ENCODE measurements at places on chromosomes 2 and 18.

DNA sequence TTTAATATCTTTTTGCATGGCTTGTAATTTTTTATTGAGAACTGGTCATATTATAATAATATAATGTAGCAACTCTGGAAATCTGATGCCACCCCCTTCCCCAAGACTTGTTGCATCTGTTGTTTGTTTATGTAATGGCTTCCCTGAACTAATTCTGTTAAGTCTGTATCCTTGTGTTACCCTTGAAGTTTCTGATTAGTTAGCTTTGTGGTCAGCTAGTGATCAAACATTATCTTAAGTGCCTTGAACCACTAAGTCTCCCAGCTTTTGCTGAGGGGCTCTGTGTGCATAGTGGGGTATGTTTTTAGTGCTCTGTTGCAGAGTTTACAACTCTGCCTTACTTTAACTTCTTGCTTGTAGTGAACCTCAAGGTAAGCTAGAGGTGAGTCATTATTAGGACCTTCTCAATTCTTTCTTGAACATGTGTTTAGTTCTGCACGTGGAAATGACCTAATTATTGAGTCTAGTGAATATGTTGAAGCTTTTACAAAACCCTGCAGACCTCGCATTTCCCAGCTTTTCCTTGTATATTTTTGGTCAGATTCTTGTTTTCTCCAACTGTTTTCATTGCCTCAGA is 24.8 kb downstream of the SMCHD1 start:
- DNase-seq, result no peak

- DNase-seq, result no peak
These were observed 283.9 kb upstream of the ACVR2A start for GRCh38 chr2:147560810-147561535.

- DNase-seq, result no peak
These were observed 46.9 kb downstream of the FBLN7 start for GRCh38 chr2:112185131-112185530.

- no peak for DNase-seq
These were observed 265.4 kb downstream of the SS18 start for GRCh38 chr18:25825056-25825455.

DNA sequence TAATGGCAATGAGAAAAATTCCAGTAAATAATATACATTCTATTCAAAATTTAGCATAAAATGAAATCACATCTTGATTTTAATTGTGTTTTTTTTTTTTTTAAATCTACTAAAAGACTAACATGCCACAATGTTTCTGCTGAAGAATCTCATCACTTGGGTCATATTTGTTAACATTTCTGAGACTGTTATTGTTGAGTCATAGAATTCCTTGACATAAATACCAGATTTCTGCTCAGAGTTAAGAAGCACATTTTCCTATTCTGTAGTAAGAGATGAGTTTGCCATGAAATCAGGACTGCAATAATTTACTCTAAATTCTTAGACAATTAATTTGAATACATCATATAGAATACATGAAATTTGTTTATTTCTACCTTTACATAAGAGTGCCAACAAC is 154.9 kb upstream of the KYNU start:
- no peak for DNase-seq

- DNase-seq, result no peak
These were observed 483.6 kb downstream of the EPHA4 start for GRCh38 chr2:221088506-221088905.

DNA sequence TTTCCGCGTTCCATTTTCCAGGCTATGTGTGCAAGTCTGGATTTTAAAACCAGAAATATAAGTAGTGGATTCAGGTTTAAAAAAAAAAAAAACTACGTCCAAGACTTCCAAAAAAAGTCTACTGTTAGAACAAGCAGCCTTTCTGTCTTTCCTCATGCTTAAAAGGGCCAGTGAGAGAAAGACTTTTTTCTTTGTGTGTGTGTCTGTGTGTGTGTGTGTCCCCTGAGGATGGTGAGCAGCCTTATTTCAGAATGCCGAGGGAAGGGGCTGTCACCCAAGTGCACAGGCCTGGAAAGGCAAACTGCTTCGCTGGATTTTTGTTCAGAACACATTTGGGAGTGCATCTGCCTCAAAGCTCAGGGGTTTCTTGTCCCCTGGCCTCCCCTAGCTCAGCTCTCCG is 98.8 kb downstream of the ZBTB7C start:
- no peak for DNase-seq

GRCh38 chr2:23565814-23566213 is 180.8 kb downstream of the KLHL29 start:
- no peak for DNase-seq

- DNase-seq, result no peak
These were observed 134.7 kb downstream of the LDLRAD4 start for GRCh38 chr18:13353084-13353823.

DNA sequence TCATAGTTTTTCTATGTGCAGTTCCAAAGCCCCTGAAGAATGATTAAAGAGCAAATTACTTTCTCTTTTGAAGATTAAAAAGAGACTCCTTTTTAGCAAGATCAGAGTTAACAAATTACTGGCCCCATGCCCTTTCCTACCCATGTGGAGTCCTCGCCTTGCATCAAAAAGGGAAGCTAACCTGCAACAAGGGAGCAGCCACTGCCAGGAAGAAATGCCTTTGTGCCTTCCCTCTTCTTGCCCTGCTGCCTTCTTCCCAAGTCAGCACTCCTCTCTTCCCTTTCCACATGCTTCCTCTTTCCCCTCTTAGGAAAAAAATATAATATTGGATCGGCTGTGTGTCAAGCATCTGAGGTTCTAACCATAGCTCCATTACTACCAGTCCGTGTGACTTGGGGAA is 37.1 kb upstream of the CYP1B1 start:
- no peak for DNase-seq

- peak; percentile 25 for DNase-seq
These were observed 89.5 kb upstream of the STK39 start for GRCh38 chr2:168336786-168337388.

GRCh38 chr2:69668598-69668997 is 25.1 kb upstream of the AAK1 start:
- DNase-seq, result no peak

DNA sequence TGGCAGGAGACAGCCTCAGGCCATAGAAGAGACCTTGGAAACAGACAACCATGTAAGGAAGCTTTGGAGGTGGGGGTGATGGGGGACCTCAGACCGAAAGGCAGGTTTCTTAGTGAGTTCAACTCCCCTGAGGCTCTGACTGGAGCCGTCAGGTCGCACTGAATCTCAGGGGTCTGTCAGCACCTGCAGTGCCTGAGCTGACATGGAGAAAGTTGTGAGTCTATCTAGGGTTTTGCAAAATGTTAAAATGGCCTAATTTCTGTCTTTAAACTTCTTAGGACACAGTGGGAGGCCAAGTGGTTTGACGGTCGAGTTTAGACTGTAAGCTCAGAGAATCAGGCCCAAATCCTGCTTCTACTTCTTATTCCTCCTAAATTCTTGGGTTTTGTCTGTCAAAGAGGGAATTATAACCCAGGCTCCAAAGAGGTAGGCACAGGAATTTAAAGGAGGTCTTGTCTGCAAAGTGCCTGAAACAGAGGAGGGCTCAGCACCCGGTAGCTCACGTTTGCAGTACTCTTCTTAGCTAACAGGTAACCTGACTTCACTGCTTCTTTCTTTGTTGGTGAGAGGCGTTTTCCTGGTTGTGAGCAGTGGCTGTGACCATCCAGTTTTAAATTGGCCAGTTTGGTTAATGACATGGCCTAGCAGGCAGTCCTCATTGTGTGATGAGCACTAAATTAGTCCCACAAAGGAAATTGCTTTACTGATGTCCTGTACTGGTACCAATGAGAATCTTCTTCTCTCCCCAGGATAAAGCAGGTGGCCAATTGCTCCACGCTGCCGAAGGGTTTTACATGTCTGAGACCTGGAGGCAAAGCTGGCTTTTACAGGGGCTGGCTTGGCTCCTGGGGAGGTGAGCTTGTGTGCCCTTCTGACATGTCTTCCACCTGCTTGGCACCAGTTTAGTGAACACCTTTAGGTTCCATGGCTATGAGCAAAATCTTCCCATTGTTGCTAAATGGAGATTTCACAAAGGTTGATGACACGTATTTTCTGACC is 95.7 kb downstream of the MYCN start:
- no peak for DNase-seq

GRCh38 chr2:54013996-54014395 is 43.2 kb upstream of the PSME4 start:
- DNase-seq, result no peak

GRCh38 chr2:10466801-10467200 is 18.7 kb upstream of the ODC1 start:
- no peak for DNase-seq

GRCh38 chr18:9698497-9698896 is 9.6 kb upstream of the RAB31 start:
- DNase-seq, result no peak

GRCh38 chr2:46067501-46068305 is 229.5 kb upstream of the EPAS1 start:
- no peak for DNase-seq

DNA sequence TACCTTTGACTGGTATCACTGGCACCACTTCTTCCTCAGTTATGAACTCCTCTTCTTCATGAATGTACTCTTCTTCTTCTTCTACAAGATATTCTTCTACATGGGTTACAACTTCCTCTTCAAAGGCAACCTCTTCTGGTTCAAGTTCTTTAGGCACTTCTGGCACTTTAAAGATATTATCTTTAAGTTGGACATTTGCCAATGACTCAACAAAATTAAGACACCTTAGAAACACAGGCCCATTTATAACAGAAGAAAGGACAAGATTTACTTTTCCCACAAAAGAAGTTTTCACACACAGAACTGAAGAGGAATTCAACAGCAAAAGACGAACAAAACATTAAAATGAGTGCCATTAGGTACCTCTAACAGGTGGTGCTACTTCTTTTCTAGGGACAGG is 127.3 kb downstream of the TTN start:
- no peak for DNase-seq

DNA sequence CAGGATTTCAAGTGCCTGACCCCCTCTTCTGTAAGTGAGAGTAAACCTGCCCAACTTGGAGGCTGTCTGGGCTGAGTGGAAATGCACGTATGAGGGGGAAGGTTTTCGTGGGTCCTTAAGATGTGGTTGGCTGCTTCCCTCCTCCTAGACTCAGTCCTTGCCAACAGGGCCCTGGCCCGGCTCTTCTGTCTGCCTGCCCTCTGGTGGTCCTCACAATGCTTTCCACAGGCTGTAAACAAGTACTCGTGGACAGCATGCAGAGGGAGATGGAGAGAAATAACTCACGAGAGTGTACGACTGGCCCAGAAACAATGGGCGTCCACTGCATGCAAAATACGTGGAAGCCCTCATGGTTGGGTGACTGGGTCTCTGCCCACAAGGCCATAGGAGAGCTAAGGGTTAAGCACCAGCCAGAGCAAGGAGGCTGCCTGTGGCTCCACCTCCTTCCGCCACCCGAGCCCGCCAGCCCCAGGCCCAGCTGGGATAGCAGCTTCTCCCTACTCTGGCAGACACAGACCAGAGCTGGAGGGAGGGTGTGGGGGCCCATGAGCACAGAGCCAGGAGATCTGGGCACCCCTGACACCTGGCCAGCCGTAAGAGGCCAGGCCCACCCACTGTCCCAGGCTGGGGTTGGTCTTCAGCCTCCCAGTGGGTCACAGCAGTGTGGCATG is 17.0 kb upstream of the ARHGEF4 start:
- DNase-seq, result no peak

DNA sequence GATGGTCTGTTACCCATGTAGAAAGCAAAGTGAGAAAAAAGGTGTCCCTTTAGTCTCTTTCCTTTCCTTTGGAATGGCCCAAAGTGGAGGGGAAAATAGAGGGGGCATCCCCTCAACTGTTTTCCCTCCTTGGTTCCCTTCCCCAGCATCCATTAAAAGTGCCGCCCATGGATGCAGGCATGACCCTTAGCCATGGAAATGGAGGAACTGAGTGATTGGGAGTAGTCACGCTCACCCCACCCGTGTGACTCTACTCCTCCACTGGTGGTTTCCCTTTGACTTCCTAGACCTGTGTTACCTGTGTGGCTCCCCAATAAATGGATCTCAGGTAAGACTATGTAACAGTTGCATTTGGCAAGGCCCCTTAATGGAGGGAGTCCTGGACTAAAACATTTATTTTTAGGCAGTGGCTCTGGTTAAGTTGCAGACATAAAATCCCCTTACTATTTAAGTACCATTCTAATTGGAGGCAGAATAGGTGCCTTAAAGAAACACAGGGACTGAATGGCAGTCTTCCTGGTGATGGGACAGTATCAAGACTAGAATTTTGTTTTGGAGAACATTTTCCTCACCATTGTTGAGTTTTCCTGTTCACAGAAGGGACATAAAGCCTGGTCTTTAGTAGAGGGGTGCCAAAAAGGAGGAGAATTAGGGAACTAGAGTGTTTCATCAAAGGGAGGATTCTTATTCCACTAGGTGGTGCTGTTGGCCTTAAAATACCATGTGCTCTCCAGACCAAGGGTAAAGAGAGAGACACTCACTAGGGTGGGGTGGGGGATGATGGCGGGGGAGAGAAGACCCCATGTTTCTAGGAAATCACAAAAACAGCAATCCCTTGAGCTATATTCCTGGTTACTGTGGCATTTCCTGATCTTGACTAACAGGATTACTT is 25.7 kb upstream of the PLA2R1 start:
- no peak for DNase-seq

DNA sequence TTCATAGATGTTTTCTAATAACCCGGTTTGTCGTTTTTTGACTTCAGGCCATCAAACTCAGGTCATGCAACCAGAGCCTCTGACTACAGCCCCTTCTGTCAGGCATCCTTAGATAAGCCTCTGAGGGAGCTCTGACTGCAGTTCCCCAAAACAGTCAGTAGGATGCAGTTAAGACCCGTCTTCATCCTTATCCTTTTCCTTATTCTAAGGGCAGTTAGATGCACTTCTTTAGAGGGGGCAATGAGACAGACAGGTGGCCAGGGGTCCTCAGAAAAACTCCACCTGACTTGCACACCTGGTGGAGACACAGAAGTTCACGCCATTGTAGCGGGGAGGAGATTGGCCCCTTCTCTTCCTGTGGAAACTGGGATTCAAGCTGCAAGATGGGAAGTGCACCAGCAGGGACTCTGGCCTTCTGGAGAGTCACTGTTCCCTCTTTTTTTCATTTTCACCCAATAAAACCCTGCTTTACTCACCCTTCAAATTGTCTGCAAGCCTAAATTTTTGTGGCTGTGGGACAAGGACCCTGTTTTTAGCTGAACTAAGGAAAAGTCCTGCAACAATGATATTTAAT is 104.8 kb upstream of the TFPI start:
- DNase-seq, result no peak

- DNase-seq, result no peak
These were observed 108.0 kb downstream of the ITGB1BP1 start for GRCh38 chr2:9315280-9315847.

DNA sequence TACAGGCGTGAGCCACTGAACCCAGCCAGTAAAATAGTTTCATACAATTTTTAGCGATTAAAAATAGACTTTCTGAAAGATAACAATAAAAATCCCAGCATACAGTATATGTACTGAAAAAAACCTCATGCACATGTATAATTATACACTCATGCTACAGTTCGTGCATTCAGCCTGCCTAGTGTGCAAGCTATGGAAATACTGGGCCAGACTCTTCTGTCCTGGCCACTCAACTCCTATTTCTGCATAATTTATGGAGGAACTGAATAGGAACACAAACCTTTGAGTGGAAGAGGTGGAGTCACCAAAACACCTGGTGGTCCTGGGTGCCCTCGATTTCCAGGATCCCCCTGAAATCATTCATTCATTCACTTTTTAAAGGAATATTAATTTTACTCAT is 64.7 kb downstream of the COL4A4 start:
- DNase-seq, result no peak

All from T-helper 9 cell (primary cell).